ENCODE measurements at places on chromosomes 6 and 20.

DNA sequence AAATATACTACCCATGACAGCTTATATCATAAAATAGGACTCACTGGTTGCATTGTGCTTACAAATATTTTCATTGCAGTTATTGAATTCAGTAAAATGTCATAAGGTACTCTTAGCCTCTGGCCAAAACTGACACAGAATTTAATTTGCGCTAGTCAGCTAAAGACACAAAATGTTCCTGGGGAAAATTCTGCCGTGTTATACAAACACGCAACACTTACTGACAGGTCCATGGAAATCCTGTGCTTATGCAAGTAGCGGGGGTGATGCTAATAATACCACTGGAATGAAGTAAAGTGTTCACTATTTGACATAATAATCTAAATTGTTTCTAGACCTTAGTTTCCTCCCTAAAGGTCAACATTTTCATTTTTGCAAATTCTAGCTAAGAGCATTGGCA, 354.4 kb upstream of the RSPO3 start:
- no peak for DNase-seq

GRCh38 chr20:59360934-59361333, 60.5 kb downstream of the EDN3 start:
- no peak for DNase-seq

GRCh38 chr6:88059191-88059590, 11.6 kb downstream of the SPACA1 start:
- DNase-seq, result no peak

- DNase-seq, result no peak
These were observed 25.5 kb upstream of the SSTR4 start for GRCh38 chr20:23009636-23010035.

- DNase-seq, result no peak
These were observed 44.6 kb downstream of the CPNE5 start for GRCh38 chr6:36794713-36795065.

GRCh38 chr20:9809271-9809670, 29.6 kb downstream of the PAK5 start:
- no peak for DNase-seq

- no peak for DNase-seq
These were observed 177.4 kb upstream of the THEMIS start for GRCh38 chr6:128078276-128078675.

GRCh38 chr6:188821-189655, 103.2 kb upstream of the DUSP22 start:
- peak; percentile 76 for DNase-seq

- DNase-seq, result no peak
These were observed 291.8 kb downstream of the BMP7 start for GRCh38 chr20:56974499-56975250.

- DNase-seq, result no peak
These were observed 595 bp downstream of the EYA2 start for GRCh38 chr20:46894971-46895905.

Measured in CD4-positive, alpha-beta T cell treated with Interferon gamma for 1 hour (primary cell).